Retina (tissue), 1 donor: ENCODE measurements at places on chromosomes 13 and 19.

- no peak for DNase-seq
These were observed 42.0 kb downstream of the C1QTNF9 start for GRCh38 chr13:24351423-24351822.

- DNase-seq: peak; percentile 46
These were observed 289.9 kb downstream of the DACH1 start for GRCh38 chr13:71577127-71577526.

DNA sequence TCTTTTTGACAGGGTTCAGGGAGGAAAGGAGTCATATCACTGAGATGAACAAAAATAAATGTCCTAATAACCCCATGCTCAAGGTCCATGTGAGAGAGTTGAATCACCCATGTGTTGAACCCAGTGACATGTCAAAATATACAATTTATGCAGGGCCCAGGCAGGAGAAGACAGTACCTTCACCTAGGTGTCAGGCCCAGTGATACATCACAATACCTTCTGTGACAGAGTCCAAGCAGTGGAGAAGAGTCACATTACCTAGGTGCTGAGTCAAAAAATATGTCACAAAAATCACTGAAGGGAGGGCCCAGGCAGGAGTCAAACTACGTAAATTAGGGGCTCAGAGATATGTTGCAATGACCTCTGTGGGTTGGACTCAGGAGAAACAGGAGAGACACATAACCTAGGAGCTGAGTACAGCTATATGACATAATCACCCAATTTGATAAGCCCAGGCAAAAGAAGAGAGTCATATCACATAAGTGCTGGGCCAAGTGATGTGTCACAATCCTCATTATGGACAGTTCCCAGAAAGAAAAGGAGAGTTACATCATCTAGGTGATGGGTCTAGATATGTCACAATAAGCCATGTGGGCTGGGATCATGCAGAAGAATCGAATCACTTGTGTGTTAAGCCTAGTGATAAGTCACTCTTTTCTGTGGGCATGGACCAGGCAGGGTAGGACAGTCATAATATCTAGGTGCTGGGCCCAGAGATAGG lies 13.8 kb upstream of the ZNF724 start:
- no peak for DNase-seq

GRCh38 chr13:74465271-74465670 lies 331.1 kb upstream of the KLF12 start:
- peak; percentile 15 for DNase-seq

GRCh38 chr19:39430675-39431593 lies 4.8 kb downstream of the RPS16 start:
- DNase-seq: no peak
